Activated naive CD8-positive, alpha-beta T cell treated with anti-CD3 and anti-CD28 coated beads, Interleukin-2, amount 50 U/mL, for 24 hours (primary cell): ENCODE measurements at places on chromosomes 12 and 14.
A peak's percentile ranks its signal among the peaks of the same experiment; 100 is the strongest.

DNA sequence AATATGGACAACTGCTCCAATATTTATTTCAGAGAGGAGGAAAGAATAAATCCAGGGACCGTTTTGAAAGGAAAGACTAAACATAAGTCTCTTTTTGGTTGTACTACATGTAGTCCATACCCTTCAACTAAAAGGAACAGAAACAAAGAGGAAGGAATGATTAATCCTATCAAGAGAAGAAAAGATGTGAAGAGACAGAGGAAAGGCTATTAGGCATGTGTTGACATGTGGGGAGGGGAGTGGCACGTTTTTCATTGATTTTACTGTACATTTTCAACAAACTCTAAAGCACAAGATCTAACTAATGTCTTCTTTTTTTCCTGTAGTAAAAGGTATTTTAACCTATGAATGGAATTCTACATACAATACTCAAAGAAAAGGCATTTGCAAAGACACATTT, 85.6 kb downstream of the NAV3 start:
- no peak for DNase-seq

DNA sequence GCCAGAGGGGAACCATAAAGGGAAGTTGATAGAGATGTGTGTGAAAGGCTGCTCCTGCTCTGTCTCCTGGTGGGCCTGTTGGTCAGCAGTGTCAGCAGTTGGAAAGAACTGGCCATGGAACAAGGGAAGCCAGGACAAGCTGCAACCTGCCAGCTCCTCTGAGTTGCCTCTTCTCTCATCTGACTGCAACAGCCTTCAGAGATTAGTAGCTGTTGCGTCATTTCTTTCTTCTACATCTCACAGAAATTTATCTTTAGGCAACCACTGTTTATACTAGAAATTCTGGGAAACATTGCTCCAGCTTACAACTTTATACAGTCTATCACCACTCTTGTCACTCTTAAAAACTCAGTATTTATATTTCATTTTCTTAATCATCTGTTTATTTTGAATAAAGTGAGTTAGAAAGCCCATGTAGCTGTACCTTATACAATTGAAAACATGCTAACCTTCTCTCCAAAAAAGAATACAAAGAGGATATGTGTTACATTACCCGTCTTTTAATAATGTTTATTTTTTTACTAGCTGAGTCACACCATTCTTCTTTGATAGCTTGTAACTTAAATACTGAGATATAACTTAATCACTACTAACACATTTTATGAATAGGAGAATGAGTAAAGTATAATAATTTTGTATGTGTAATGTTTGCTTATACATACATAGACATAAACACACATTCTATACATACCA, 224.2 kb downstream of the LRFN5 start:
- DNase-seq: no peak

DNA sequence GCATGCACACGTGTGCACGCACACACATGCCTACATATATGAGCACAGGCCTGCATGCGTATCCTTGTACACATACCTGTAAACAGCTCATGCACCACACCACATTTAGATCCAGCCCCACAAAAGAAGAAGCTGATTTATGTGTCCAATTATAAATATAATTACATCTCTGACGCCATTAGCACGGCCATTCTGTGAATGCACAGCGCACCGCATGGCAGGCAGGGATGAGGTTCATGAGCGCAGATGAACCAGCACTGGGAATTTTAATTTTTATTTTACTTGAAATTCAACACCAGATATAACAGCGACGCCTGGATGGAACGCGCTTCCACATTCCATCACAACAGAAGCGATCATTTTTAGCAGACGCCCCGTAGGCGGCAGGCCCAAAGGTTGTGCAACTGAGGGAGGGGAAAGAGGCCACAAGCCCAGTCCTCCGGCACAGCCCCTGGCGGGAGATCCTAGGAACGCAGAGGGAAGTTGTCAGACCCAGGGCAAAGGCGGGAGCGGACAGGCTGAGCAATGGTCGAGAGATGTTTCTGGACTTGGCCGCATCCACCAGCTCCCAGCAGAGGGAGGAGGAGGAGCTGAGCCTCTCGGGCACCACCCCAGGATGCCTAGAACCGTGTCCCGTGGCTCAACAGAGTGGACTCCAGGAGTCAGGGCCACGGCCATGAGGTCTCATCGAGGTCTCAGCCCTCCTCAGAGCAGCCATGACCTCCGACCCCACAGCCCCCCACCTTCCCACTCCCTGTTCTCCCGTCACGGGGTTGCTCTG, 37.9 kb upstream of the GALNT9 start:
- DNase-seq: no peak

- DNase-seq: no peak
Observed at GRCh38 chr12:112153181-112153892, 28.0 kb downstream of the TRAFD1 start.

- peak; percentile 74 for DNase-seq
Observed at GRCh38 chr12:101839324-101840283, 8.8 kb upstream of the GNPTAB start.

DNA sequence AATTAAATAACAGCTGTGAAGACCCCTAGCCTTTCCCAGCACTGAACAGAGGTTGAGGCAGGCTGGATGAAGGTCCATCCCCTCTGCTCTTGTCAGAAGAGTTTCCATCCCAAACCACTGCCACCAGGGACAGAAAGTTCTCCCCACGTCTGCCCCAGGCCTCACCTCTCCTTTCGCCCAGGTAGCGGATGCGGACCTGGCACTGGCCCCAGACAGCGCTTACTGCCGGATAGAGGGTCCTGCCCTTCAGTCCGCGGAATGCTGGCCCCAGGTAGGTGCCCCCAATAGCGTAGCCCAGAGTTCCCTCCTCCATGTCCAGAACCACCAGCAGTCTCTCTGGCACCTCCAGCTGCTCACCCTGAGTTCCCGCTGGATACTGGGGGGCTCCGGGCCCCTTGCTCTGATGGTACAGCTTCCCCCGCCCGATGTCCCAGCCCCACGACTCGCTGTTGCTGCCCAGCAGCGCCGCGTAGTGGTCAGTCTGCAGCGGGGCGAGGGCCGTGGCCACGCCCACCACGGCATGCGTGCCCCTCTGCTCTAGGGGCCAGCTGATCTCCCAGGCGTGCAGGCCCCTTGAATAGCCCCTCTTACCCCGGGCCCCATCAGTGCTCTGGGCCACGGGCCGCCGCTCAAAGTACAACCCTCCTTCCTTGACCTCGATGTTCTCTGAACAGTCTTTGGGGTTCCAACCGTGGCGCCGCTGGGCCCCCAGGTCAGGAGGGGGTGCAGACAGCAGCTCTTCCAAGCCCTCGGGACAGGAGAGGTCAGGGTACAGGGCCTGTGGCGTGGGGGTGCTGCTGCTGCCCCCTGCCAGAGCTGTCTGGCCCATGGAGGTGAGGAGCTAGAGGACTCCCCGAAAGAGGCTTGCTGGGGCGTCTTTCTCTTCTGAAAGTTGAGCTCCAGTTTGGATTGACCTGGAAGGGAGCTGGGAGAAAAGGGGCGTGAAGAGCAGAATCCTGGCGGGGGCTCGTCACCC, 742 bp downstream of the SPSB2 start:
- peak; percentile 90 for DNase-seq

- DNase-seq: no peak
Observed at GRCh38 chr12:32027684-32028365, 68.6 kb downstream of the RESF1 start.

DNA sequence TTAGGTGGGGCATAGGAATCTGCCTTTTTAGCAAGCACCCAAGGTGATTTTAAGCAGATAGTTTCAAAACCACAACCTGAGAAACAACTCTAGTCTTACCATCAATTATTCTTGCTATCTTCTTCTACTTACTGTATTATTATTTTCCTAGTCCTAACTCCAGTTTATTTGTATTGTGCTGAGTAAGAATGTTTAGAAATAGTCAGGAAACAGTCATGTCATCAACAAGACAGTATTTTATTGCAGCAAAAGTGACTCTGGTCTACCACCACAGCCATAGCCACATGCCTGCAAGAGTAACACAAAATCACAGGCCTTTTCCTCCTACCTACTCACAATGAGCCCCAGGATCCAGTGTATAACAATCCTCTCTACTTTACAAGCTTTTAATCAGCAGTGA, 46.3 kb upstream of the FLRT2 start:
- no peak for DNase-seq

DNA sequence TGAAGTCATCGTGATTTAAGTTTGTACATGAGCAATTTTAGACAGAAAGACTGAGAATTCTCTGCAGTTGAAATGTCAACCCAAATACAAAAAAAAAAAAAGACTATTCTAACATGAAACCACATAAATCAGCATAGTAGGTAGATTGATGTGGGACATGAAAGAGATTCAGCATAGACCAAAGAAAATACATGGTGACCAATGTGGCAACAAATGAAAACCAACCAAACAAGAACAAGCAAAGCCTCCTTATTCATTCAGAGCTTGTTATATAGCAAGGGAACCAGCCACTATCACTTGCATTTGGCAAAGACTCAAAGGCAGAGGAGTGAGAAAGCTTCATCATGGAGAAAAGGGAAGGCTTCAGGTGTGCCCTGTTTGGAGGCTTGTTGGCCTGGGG, 144.4 kb upstream of the TMPO start:
- no peak for DNase-seq

GRCh38 chr12:46264057-46264456, 4.8 kb downstream of the SLC38A1 start:
- no peak for DNase-seq

DNA sequence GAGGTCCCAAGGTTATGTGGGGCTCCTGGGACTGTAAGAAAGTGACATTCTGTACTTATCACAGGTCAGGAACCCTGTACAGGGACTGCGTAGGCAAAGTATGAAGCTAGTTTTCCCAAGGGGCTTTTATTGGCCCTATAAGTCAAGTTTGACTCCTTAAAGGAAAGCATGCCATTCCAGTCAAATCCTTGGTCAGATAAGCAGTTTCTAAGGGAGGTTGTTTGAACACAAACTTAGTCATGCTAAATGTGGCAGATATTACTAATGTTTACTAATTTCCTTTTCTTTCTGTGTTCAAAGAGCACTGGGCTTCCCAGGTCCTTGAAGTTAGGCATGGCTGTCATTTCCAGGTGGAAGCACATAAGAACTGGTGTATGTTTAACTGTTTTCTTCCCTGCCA, 472.4 kb downstream of the ATP23 start:
- no peak for DNase-seq

DNA sequence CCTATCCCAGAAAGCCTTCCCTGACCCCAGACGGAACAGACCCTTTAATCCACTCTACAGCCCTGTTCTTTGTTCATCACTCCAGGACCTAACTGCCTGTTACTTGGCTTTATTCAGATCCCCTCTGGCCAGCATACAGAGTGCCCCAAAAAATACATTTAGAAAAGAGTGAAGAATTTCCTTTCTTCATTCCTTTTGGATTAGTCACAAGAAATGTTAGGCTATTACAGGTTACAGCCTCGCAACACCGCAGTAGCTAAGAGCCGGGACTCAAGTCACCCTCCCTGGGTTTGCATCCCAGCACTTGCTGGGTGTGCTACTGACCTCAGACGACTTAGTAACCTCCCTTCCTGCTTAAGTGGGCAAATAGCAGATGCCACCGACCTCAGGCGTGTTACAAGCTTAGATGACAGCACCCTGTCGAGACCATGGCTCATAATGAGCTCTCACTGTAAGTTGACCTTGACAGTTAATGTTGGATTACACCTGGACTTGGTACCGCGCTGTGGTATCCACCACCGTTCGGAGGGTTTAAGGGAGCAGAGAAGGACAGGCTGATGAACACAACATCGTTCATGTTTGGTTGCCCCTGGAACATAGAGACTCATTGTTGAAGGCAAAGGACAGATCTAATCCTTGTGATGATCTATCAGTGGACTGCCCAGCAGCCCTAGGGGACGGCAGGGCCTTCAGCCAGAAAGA, 12.9 kb downstream of the GLRX5 start:
- no peak for DNase-seq

- DNase-seq: peak; percentile 46
Observed at GRCh38 chr12:59597385-59597781, 1.6 kb downstream of the SLC16A7 start.

DNA sequence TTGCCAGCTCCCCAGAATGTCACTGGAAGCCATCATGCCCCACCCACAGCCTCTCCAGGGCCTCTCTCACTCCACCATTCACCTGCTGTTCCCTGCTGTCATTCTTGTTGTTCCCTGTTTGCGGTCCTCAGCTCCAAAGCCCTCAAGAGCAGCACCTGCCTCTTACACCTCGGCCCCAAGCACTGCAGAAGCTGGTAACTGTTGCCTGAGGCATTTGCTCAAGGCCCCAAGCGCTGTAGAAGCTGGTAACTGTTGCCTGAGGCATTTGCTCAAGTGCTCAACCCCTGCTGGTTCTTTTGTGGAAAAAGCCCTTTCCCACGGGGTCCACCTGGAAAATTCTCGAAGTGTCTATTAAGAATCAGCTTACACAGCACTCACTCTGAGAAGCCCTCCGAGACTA, 78.0 kb downstream of the ARL6IP4 start:
- DNase-seq: no peak

DNA sequence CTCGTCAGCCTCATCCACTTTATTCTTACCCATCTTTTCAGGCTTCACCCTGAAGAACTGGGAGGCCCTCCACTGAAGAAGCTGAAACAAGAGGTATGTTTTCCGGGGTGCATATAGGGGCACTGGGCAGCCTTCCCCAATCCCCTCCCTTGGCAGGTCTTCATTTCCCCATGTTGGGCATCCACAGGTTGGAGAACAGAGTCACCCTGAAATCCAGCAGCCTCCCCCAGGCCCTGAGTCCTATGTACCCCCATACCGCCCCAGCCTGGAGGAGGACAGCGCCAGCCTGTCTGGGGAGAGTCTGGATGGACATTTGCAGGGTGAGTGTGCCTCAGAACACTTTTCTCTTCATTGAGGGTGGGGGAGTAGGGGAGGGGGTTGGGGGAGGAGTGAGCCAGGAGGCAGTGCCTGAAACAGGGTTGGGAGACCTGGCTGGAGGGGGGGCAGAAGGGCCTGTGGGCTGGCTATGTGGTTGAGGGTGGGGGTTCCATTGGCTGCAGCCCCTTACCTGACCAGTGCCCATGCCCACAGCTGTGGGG, 4.0 kb downstream of the NAB2 start:
- no peak for DNase-seq

GRCh38 chr14:79781882-79782281, 429.4 kb downstream of the DIO2 start:
- no peak for DNase-seq
